Cortex of kidney (tissue), 1 donor: ENCODE measurements at places on chromosomes 11 and 22.

DNA sequence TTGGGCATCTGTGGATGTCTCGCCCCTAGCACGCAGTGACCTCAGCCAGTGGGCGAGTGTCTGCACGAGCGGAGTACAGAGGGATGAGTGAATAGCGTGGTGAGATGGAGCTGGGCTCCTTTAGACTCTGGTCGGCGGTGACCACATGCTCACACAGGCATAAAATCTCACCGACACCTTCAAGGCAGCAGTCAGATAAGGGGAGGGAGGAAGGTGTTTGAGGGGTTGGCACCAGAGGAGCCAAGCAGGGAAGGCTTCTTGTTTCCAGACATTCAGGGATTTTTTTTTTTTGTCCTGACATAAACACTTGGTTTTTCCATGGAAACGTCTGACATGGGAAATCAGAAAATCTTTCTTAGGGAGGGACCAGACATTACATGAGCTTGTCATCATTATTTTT, 35.8 kb downstream of the GRIK4 start:
- DNase-seq = no peak

DNA sequence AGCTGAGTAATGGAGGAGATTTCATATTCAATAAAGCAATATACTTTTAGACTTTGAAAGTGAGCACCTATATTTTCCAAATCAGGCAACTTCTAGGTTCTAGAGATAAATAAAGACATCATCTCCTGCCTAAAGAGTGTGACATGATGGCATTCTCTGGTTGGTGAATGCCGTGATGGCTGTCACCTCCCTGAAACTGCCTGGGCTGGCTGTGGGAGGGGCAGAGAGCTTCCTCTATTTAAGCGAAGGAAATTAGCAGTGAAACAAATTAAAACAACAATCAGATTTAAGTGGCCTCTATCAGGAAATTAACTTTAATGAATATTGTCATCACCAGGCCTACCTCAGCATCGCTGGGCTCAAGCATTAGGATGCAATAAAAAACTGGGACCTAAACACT, 113.9 kb downstream of the ARL14EP start:
- DNase-seq = no peak

- no peak for DNase-seq
These were observed 108.5 kb upstream of the ALX4 start for GRCh38 chr11:44418456-44418830.

- DNase-seq = no peak
These were observed 10.3 kb downstream of the NEAT1 start for GRCh38 chr11:65432686-65433582.

DNA sequence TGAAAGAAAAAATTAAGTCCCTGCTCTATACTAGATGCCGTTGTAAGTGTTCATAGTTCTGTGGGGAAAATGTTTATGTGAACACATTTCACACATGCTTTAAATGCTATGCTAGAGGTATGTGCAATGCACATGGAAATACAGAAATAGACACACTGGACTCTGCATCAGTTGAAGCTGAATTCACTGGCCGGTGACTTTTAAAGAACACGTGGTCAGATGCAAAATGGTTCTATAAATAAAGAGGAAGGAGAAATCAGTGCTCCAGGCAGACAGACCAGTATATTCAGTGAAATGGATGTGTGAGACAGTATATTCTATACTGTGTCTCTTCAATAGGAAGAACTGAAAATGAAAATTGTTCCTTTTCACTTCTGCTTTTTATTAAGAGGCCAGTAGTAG, 29.9 kb downstream of the TRPC6 start:
- no peak for DNase-seq

- no peak for DNase-seq
These were observed 5.7 kb upstream of the MYEOV start for GRCh38 chr11:69287968-69288882.

DNA sequence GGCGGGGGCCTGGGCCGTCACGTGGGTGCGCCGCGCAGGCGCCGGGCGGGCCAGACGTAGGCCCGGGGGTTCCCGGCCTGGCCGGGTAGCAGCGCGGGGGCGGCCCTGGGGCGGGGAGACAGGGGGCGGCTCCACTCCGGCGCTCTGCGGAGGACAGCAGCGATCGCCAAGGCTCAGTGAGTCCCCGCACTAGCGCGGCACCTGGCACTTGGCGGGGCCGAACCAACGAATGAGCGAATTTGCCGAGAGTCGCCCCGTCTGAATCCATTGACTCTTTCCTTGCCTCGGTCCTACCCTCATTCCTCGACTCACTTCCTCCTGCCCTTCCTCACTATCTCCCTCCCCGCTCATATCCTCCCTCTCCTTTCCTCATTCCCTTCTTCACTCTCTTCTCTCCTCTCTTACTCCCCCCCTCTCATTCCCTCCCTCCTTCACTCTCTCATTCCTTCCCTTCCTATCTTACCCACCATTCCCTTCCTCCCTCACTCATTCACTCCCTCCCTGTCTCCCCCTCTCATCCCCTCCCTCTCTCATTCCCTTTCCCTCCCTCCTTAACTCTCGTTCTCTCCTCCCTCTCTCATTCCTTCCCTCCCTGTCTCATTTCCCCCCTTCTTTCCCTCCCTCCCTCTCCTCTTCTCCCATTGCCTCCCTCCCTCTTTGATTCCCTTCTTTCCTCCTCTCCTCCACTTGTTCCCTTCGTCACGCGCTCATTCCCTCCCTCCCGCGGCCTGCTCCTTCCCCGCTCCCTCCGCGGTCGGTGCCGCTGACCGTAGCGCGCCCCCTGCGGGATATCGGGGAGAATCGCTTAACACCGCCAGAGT, 476 bp upstream of the KLHL22 start:
- peak; percentile 39 for DNase-seq

DNA sequence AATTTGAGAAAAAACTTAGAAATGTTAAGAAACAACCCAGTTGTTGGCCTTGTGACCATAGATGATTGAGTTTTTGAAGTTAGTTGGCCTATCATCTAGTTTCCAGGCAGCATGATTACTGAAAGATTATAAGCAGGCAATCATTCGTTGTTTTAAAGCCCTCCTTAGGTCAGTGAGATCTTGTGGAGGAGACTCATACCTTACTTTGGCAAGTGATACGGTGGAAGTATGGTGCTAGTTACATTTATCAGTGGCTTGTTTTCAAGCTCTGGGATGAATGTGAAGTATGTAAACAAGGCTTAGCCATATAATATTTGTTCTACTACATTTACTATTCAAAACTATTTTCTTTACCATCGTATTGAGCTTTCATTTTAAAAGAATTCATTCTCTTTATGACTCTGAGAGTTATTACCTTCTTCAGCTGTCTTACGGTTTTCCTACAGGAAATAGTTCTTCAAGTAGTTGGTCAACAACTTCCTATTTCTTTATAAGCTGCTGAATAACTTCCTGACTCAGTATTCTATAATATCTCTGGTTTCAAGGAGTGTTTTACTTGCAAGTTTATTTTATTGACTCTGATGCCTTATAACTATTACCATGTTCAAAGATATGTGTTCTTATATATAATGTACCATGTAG, 7.3 kb downstream of the YAP1 start:
- no peak for DNase-seq

GRCh38 chr11:32433914-32434355, 1.4 kb downstream of the WT1 start:
- no peak for DNase-seq
